ENCODE measurements at places on chromosomes 12 and 14.
A peak's percentile ranks its signal among the peaks of the same experiment; 100 is the strongest.

GRCh38 chr14:93683226-93683625, 105.1 kb downstream of the PRIMA1 start:
- no peak for DNase-seq

DNA sequence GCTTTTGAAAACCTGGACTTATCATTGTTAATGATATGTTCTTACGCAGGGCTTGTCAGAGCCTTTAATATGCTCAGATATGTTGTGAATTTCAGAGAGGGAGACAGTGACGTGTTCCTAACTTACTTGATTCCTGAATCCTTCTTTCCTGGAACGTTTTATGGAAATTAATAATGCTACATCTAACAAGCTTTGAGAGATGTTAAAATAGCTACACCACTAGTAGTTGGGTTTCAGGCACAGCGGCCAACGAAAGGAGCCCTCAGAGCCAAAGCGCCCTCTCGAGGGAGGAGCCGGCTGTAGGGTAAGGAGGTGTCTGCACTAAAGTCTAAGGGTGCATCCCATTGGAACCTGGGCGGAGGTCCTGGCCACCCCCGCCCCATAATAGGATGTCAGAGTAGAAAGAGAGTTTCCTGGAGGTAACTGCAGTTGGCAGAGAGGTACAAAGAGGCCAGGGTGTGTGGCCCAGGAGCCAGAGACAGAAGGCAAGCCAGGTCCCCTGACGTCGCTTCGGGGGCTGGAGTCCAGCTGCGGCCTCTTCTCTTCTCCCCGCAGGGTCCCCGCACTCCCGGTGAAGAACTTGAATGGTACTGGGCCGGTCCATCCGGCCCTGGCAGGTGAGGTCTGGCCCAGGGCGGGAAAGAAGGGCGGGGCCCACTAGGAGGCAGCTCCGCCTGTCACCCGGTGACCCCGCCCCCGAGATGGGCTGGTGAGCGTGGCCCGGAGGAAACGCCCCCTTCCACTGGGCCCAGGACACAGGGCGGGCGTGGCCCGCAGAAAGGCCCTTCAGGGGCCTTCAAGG, 36.3 kb downstream of the DTX1 start:
- DNase-seq, result no peak

- no peak for DNase-seq
Measured at GRCh38 chr12:9090220-9090619, 25.5 kb downstream of the A2M start.

DNA sequence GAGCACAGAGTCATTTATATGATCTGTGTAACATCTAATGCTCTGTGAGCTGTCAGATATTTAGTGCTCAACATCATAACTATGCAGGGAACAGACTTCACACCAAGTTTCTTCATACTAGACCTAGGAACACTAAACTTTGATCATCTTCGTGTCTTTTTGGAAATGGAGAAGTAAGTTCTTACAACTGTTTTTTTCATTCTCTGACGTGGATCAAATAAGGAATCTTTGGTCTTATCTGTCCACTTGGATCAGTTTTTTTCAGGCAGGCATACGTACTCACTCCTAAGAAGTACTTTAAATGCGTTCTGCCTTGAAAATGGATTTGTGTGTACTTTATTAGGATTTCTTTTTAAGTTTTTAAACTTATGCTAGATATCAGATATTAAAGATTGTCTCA, 191.0 kb downstream of the FBXL14 start:
- DNase-seq, result no peak

GRCh38 chr12:109763201-109763841, 49.7 kb downstream of the FAM222A start:
- no peak for DNase-seq

DNA sequence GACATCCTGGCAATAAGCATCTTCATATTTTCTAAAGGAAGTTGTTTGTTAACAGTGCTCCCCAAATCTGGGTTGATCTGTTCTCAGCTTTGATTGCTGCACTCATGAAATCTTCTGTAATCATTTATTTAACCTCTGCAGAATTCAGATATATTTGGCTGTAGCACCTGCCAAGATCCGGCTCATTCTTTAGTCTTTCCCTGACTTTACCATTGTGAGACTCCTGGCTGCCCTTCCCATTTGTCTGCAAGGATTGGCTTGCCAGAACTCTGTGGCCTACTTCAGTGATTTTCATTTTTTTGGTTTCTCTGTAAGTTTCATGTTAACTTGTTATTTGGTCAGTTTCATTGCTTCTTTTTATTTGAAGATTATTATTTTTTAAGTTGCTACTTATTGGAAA, 191.2 kb upstream of the PLXNC1 start:
- no peak for DNase-seq

DNA sequence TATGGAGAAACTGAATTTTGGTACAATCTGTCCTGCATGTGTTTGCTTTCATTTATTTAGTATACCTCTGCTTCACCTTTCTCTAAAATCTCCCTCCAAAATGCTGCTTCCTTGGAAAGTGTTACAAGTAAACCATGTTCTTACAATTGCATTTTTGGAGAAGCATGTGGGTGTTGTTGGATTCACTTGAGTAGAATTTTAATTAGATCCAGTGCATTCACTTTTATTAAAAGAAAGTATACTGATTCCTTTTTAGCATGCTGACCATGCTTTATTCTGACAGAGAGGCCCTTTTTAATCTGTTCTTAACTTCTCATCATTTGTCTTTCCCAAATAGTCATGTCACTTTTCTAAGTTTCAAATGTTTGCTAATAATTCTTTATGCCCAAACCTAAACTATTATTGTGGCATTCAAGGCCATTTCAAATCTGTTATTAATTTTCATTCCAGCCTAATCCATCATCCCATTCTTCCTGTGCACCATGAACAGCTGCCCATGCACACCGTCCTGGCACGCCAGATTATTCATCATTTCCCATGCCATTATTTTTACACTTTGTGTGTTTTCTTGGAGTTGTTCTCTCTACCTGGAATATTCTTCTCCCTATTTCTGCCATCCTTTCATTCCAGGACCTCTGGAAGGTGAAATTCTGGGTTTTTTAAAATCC, 90.7 kb downstream of the METTL25 start:
- no peak for DNase-seq

DNA sequence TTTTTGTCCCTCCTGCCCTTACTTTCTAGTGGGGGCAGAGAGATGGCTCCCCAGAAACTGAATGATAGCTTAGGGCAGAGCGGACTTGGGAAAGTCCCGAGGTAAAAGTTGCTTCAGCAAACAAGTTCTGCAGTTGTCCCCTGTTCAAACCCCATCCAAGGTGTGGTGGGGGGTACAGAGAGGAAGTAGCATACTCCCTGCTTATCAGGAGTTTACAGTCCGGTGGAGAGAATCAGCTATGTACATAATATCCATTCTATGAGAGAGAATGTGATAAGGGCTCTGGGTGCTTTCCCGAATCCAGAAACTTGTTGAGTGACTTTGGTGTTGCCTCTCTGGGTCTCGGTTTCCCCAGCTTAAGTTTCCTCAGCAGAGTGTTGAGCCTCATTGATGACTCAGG, 40.4 kb upstream of the VRK1 start:
- DNase-seq, result no peak

GRCh38 chr12:112870267-112870980, 36.3 kb upstream of the OAS1 start:
- DNase-seq, result no peak

GRCh38 chr12:6367065-6367968, 8.0 kb downstream of the SCNN1A start:
- peak; percentile 55 for DNase-seq

DNA sequence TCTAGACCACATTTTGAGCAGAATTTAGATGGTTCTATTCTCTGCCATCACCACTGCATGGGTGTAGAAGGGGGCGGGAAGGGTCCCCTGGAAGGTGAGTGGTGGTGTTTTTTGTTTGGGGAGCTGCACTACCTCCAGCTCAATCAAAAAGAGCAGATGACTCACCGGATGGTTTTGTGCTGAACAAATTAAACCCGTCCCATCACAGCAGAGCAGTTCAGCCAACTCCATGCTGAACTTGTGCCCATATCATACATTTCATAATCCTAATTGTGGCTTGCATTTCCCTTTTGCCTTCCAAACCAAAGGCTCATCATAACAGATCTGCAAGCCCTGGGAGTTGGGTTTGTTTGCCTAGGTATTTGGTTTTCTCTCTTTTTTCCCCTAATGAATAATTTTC, 53.0 kb upstream of the RPH3A start:
- no peak for DNase-seq

DNA sequence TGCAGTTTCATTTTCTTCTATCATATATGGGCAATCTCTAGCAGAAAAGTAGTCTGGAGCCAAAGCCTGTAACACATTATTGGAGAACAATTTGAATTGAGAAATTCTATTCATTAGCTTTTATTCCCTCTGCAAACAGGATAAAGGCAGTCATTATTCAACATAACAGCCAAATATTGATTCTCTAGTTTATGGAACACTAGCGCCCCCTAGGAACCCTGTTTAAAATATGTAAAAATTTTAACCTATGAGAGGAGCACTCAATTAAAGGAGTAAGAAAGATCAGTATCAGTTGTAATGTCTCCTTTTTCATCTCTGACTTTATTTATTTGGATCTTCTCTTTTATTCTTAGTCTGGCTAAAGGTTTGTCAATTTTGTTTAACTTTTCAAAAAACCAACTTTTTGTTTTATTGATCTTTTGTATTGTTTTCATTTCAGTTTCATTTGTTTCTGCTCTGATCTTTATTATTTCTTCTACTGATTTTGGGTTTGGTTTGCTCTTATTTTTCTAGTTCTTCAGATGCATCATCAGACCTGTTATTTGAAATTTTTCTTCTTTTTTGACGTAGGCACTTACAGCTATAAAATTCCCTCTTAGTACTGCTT, 4.8 kb upstream of the LMNTD1 start:
- no peak for DNase-seq

DNA sequence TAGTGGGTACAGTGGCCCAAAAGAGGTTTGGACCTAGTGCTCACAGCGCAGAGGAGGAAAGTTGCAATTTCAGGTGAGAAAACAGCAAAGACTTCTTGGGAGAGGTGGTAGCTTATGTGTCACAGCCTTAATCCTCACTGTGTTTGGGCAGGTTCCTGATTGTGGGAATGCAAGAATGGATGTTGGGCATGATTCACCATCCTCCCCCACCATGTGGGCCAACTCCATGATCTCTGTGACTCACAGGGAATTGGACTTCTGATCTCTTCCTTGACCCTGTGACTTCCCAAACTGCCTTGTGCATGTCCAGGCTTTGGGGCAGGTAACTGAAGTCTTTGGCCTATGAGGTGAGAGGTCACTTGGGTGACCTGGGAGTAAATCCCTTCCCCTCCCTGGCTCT, 1.8 kb upstream of the CHST11 start:
- no peak for DNase-seq

DNA sequence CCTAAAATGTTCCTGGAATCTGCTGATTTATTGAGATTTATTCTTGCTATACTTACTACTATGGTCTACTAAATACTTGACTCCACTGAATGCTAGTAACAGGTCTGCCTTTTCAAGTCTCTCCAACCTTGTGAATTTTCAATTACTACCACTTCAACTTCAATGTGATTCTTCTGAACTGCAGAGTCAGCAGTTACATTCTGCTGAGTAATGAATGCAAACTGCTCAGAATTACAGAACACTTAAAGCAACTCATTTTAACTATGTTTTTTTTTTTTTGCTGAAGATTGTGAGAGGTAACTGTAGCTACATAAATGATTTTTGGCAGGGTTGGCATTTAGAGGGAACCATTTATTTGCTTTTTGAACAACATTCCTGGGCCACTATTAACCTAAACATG, 41.8 kb downstream of the ARF6 start:
- no peak for DNase-seq

- DNase-seq, result no peak
Measured at GRCh38 chr12:3491938-3492792, 1.2 kb downstream of the PRMT8 start.

GRCh38 chr14:79011091-79011919, 841.1 kb downstream of the NRXN3 start:
- no peak for DNase-seq

DNA sequence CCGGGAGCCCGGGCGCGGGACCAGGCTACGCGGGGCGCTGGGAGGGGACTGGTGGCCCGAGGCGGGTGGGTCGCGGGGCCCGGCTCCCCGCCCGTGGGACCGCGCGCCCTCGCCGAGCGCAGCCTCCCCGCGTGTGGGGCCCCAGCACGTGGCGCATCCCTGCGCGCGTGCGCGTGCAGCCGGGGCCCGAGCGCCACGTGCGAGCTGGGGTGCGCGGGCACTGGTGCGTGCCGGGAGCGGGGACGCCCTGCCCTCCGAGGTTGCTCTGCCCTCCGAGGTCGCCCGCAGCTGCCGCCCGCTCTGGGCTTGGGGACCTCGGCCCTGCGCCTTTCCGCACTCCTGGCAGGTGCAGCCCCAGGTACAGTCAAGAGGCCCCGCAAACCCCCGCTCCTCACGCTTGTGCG, 365 bp upstream of the CCDC88C start:
- peak; percentile 72 for DNase-seq

DNA sequence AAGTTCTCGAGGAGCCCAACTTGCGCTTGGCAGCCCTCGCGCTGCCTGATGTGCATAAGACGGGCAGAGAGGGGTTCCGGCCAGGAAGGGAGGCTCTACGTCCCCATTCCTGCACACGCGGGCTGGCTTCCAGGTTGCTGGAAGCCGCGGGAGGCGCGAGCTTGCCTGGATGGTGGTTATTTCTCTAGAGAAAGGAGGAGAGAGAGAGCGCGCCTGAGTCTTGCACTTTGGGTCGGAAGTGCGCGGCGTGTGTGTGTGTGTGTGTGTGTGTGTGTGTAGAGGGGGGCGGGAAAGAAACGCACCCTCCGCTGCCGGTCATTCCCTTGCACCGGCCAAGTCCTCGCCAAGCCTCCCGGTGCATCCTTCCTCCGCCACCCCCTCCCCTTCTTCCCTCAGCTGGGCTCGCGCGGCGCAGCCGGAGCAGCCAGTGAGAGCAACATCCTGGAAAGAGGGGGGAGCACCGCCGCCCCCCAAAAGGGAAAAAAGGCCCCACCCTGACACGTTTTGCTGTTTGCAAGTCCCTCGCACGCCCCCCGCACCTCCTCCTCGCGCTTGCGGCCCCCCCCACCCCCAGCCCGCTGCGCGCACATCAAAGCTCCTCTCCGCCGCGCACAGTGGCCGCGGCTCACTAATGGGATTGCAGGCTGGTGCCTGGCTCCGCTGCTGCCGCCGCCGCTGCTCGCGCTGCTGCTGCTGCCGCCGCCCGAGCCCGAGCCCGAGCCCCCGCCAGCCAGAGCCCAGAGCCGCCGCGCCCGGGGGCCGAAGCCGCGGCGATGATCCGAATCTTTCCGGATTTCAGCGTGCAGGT, 4.4 kb upstream of the NPAS3 start:
- no peak for DNase-seq

GRCh38 chr12:30251546-30251945, 444.1 kb downstream of the IPO8 start:
- DNase-seq, result no peak

GRCh38 chr14:20278414-20278813, 27.3 kb downstream of the TTC5 start:
- no peak for DNase-seq

- no peak for DNase-seq
Measured at GRCh38 chr14:77302926-77303325, 17.8 kb downstream of the POMT2 start.

Measured in CD4-positive, alpha-beta memory T cell (primary cell).